ENCODE measurements at places on chromosomes 7 and 10.
A peak's percentile ranks its signal among the peaks of the same experiment; 100 is the strongest.

GRCh38 chr7:1015196-1016121 is 28.9 kb upstream of the GPR146 start:
- no peak for DNase-seq

DNA sequence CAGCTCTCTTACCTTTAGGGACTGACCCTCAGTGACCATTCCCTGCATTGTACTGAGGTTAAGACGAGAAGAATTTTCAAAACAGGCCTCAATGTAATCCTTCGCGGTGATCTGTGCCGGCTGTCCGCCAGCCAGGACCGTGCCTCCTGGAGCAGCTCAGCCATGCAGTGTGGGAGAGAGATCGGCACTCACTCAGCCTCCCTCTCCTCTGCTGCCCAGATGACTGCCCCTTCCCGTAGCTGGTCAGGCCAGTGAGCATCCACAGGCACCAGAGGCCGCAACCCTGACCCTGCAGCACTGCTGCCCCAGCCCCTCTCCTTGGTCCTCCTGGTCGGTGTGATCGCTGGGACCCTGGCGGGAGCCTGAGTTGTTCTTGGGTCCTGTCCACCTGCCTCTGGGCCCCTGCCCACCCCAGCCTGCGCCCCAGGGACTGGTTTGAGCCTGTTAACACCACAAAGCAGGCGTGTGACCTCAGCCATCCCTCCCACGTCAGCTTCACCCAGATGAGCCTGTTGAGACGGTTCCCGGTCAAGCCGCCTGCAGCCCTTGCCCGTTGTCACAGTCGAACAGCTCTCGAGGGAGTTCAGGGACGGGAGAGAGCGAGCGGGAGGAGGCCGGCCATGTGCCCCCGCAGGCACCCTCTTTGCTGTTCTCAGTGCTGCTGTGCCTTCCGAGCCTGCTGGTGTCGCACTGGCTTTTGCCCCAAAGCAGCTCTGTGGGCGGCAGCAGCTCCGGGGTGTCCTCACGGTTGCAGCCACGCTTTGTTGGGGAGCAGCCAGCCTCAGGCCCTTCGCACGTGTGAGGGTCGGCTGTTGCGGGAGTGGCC is 37.2 kb downstream of the NKX6-2 start:
- DNase-seq: peak; percentile 60

GRCh38 chr10:121928528-121928884 is 675 bp upstream of the ATE1 start:
- no peak for DNase-seq

- no peak for DNase-seq
Observed at GRCh38 chr7:116161728-116162127, 48.6 kb upstream of the TES start.

GRCh38 chr7:143288836-143289235 is 685 bp downstream of the CASP2 start:
- peak; percentile 24 for DNase-seq

- no peak for DNase-seq
Observed at GRCh38 chr7:156152390-156152789, 340.1 kb upstream of the SHH start.

DNA sequence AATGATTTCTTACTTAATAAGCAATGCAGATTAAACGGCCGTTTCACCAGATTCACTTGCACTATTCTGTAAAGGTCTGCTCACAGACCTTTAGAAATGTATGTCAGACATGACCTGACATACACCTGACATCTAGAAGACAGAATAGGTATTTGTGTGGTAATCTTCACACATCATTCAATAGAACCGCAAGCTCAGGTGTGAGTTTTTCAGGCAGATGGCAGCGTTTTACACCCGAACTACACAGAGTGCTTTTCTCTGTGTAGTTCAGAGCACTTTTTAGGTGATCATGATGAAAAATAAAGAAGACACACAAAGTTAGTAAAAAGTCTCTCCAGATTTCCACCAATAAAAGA is 63.2 kb downstream of the PRKCQ start:
- no peak for DNase-seq

GRCh38 chr10:107418085-107418806 is 253.7 kb upstream of the SORCS1 start:
- DNase-seq: no peak

DNA sequence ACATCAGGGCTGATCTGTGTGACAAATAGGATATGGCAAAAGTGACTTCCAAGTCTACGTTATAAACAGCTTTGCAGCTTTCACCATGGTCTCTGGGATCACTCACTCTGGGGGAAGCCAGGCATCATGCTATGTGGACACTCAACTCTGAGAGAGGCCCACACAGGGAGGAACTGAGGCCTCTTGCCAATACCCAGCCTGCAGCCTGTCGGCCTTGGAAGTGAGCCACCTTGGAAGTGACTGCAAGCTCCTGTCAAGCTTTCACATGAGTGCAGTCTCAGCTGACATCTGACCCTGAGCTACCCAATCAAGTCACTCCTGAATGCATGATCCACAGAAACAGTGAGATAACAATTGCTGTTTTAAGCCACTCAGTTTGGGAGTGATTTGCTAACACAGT is 56.5 kb downstream of the MMRN2 start:
- no peak for DNase-seq

DNA sequence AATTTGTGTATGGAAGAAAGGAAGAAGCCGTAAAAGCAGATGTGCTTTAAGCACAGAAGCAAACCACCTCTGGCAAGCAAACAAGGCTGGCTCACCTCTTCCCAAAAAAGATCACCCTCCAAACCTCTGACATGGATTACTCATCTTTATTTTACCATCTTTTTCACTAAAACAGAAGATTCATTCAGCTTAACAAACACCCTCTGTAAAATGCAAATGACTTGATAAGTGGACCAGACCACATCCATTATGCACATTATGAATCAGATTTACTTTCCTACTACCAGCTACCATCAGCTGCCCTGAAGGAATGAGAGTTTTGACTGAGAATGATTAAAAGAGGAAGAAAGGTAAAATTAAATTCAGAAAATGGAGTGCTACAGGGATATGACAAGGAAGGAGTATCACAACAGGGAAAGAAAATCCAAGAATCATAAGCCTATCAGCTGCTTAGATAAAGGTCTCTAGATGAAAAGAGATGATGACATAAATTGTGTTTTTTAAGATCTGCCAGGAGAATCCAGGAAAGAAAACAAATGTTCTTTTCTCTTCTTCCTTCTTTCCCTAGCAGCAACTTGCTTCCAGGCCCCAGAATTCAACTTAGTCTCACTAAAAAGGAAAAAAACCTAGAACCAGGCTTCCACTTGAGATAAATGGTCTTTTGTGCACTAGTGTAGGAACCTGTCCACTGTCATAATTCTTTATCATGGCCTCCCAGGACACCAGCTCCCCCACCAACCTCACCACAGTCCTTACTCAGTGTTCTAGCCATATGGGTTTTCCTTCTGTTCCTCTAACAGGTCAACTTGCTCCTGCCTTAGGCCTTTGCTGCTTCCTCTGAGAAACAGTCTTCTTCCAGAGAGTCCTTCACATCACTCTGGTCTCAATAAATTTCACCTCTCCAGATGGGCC is 47.4 kb downstream of the JAZF1 start:
- no peak for DNase-seq

DNA sequence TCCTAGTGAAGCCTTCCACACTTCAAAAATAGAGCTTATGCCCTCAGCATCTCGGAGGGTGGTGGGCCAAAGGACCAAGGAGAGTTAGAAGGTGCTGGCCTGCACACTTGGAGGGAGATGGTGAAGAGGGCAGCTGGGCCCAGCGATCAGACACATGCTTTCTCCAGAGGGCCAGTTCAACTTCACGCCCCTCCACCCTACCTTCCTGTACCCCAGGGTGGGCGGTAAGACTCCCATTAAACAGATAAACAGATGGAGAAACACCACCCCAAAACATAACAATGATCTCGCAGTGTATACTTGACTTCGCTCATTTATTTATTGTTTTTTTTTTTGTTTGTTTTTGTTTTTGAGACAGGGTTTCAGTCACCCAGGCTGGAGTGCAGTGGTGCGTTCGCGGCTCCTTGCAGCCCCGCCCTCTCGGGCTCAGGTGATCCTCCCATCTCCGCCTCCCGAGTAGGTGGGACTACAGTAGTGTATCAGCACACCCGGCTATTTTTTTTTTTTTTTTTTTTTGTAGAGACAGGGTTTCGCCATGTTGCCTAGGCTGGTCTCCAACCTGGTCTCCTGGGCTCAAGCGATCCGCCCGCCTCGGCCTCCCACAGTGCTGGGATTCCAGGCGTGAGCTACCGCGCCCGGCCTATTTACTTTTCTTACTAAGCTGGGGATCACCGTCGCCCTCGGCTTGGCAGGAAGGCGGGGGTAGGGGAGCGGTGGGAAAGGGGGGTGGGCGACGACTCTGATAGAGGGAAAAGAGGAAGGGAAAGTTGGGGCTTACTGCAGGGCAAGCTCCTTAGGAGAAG is 1.8 kb downstream of the C10orf95 start:
- peak; percentile 76 for DNase-seq

- peak; percentile 93 for DNase-seq
Observed at GRCh38 chr7:140005754-140006503, 56.8 kb downstream of the PARP12 start.

DNA sequence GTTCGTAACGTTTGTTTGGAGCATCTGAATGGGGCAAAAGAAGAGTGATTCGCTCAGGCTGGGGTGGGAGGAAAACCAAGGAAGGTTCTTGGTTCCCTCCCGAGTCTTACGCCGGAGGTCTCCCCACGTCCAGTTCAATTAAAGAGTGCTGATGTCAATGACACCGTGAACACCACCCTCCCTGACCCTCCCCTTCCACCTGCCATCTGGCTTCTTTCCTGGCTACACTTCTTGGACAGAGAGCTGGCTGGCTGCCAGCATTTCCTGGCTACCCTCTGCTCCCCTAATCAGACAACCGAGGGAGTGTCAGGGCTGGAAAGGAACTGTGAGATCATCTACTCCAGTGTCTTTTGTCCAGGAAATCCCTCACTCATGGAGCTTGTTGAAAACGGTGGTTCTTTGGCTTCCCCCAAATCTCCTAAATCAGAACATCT is 24.1 kb upstream of the FFAR4 start:
- DNase-seq: peak; percentile 39

DNA sequence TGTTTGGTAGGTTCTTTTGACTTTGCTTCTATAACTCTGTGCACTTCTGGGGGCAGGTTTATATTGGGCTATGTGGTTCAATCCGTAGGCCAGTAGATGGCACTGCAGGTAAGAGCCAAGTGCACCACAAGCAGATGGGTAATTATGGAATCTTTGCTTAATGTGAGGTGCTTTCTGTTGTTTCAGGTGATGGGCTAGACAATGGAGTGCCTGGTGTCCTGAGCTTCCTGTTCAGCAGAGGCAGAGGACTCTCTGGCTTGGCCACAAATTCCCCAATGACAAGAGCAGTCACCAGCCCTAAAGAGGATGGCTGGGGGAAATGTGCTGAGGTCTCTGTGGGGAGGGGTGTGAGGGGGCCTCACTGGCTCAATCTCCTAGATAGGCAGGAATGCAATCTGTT is 455.0 kb downstream of the CCSER2 start:
- DNase-seq: peak; percentile 54

- DNase-seq: no peak
Observed at GRCh38 chr10:128744811-128745305, 618.6 kb upstream of the MKI67 start.

DNA sequence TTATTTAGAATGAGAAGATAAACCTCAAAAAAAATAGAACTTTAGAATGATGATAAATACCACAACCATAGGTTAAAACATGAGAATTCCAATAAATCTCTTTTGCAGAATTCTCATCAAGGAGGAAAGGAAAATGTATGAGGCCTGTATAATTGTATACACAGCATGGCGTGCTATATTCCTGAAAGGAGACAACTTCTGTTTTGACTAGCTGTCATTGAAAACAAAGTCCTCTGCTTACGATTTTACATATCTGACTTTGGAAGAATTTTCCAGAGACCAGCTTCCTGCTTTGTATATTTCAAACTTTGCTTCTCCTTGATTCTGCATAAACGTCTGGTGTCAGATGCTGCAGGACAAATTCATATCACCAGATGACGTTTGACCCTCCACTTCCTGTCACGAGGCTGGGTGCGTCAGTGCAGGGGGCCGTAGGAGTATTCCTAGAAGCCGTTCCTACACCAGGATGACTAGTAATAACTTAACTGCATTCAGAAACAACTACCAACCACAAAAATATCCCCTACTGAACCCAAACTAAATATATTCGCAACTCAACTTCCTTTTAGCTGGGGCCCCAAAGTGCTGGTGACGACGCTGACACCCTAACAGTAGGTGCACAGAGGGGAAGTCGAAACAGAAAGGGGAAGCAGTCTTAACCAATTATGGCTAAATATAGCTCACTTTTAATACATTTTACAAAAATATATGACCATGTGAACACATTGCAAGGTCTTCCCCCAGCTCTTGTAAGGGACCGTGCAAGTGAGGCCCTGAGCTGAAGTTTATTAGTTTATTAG is 178.6 kb upstream of the INHBA start:
- DNase-seq: no peak

DNA sequence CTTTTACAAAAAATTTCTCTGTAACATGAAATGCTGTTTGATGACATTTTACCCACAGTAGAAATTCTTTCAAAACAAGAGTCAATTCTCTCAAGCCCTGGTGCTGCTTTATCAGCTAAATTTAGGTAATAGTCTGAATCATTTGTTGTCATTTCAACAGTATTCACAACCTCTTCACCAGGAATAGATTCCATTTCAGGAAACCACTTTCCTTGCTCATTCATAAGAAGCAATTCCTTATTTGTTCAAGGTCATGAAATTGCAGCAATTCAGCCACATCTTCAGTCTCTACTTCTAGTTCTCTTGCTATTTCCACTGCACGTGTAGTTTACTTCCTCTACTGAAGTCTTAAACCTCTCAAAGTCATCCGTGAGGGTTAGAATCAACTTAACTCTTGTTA is 14.1 kb downstream of the STAG3 start:
- DNase-seq: no peak

- no peak for DNase-seq
Observed at GRCh38 chr7:141003172-141004065, 11.3 kb downstream of the MRPS33 start.

DNA sequence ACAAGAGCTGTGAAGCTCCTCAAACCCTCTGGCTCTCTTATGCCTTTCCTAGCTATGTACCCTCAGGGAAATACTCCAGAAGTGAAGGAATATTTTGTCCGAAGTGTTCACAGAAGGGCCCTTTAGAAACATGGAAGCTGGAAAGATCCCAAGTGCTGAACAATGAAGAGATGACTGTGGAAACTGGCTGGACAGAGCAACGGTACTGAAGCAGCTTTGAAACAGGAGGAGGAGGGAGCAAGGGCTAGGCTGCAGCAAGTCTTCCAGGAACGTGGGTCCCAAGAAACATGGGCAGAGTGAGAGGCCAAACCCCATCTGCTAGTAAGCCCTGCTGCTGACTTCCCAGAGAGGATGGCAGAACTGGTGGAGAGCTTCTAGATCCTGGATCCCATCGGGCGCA is 3.0 kb upstream of the PSAP start:
- DNase-seq: no peak

All from H7 (cell line).